ENCODE measurements at places on chromosomes 5 and 9.
A peak's percentile ranks its signal among the peaks of the same experiment; 100 is the strongest.

DNA sequence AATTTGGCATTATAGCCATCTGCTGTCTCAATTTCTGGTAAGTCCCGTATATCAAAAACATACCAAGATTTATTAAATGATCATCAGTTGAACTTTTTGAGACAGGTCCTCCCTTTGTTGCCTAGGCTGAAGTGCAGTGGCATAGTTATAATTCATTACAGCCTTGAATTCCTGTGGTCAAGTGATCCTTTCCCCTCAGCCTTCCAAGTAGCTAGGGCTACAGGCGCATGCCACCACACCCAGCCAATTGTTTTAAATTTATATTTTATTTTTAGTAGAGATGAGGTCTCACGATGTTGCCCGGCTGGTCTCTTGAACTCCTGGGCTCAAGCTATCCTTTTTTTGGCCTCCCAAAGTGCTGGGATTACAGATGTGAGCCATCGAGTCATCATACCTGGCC, 418.9 kb downstream of the ARHGEF28 start:
- no peak overlapping the region for H3K27ac ChIP-seq
- no peaks in the 10 kb centered on the region for H3K27me3 ChIP-seq
- H3K36me3 ChIP-seq: no peaks in the 10 kb centered on the region
- H3K4me3 ChIP-seq: no peak overlapping the region
- H3K4me1 ChIP-seq: no peaks in the 10 kb centered on the region

DNA sequence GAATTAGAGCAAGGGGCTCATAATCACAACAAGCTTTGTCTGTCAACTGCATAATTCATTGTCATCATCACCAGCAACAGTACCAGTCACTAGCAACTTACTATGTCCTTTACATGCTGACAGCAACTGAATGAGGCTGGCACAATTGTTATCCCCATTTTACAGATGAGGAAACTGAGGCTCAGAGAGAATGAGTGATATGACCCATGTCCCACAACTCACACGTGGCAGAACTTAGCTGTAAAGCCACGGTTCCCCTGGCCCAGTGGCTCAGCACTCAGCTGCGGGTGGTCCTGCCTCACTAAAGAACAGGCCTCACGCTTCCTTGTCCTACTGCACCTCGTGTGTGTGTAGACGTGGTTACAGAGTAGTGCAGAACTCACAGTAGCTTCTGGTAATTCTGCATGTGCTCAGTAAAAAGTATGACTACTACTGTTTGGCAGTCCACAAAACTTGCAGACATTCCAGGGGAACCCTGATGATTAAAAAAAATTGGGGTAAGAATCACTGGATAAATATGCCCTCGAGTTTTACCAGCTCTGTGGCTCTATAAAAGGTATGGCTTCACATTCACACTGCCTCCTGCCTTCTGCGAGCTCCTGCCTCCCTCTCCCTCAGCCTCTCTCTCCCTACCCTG, 30.2 kb downstream of the AFAP1L1 start:
- peaks cover 7% of the 10 kb centered on the region for H3K4me1 ChIP-seq
- H3K27me3 ChIP-seq: peaks cover 6% of the 10 kb centered on the region
- H3K4me3 ChIP-seq: no peak overlapping the region
- no peaks in the 10 kb centered on the region for H3K36me3 ChIP-seq
- no peak overlapping the region for H3K27ac ChIP-seq
- DNase-seq: no peak

DNA sequence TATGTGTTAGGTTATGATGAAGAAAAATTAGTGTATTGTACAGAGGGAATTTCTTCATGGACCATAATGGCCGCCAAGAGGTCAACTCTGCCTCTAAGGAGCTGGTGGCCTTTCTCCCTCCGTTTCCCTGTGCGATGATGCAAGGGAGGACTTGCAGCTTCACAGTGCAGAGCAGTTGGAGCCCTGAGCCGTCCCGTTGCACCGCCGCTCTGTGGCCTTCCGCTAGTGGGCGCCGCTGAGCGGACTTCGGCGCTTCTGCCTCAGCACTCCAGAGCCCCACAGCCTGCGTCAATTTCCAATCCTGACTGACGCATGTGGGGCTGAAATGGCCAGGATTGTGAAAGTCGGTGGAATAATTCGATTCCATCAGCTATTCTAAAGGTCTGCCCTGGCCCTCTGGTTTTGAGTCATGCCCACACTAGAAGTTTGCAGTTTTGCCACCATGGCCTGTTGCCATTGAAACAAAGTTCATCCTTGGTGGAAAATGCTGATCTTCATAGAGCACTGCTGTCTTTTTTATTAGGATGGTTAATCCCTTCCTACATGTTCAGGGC, 22.7 kb upstream of the LECT2 start:
- peaks cover 33% of the 10 kb centered on the region for H3K27me3 ChIP-seq
- peaks cover 8% of the 10 kb centered on the region for H3K4me1 ChIP-seq
- H3K36me3 ChIP-seq: no peaks in the 10 kb centered on the region
- DNase-seq: peak; percentile 84

DNA sequence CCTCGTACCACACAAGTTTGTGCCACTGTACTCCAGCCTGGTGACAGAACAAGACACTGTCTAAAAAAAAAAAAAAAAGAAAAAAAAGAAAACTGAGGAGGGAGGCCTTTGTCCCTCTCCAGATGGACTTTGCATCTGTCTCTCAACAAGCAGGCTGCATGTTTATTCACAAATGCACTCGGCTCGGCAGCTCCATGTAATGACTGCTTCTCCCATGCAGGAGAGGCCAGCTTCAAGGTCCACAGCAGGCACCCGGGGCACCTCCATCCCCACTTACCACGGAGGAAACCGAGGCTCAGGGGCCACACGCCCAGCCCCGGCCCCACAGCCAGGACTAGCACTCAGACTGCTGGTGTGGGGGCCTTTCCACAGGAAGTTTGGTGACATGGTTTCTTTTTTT, 13.1 kb upstream of the NCS1 start:
- no peak overlapping the region for H3K27ac ChIP-seq
- H3K4me1 ChIP-seq: no peaks in the 10 kb centered on the region
- no peaks in the 10 kb centered on the region for H3K27me3 ChIP-seq
- no peak overlapping the region for H3K4me3 ChIP-seq
- H3K36me3 ChIP-seq: no peaks in the 10 kb centered on the region

- DNase-seq: no peak
- H3K4me1 ChIP-seq: no peaks in the 10 kb centered on the region
- no peak overlapping the region for H3K27ac ChIP-seq
- no peaks in the 10 kb centered on the region for H3K36me3 ChIP-seq
Measured at GRCh38 chr5:161155451-161155850, 303.4 kb upstream of the ATP10B start.

DNA sequence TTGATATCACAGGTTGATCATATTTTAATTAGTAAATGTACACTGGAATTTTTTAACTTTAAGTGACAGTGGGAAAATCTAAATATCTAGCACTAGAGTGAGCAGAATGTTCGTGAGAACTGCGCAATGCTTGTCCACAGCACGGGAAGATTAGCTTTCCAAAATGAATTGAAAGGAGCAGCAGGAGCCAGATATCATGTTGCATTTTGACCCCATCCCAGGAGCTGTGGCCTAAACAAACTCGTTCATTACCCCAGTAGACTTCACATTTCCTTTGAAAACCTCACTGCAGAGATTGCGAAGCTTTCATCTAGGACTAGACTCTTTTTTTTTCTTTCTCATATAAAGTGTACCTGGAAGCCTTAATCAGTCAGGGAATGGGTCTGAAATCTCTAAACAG, 525.8 kb downstream of the CTNND2 start:
- no peaks in the 10 kb centered on the region for H3K4me1 ChIP-seq
- no peaks in the 10 kb centered on the region for H3K36me3 ChIP-seq
- no peak overlapping the region for H3K4me3 ChIP-seq
- no peak for DNase-seq

DNA sequence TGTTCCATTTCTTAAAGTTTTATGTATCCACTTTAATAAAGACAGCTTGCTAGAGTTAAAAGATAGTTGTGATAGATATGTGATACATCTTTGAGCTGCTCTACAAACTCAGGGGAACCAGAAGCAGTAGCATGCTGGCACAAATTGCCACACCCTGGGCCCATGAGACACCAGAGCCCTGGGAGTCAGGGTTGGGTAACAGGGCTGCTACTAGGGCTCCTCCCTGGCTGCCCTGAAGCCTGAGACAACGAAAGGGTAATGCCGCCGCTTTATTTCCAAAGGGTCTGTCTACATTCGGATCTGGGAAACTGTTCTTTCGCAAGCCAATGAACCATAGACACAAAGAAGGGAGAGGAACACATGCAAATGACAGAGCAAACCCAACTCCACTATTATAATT, 29.2 kb downstream of the PTPN3 start:
- no peak overlapping the region for H3K27ac ChIP-seq
- H3K27me3 ChIP-seq: peaks cover 54% of the 10 kb centered on the region
- no peak overlapping the region for H3K4me3 ChIP-seq
- H3K36me3 ChIP-seq: no peaks in the 10 kb centered on the region
- no peaks in the 10 kb centered on the region for H3K4me1 ChIP-seq

- no peak overlapping the region for H3K4me3 ChIP-seq
- no peaks in the 10 kb centered on the region for H3K4me1 ChIP-seq
- no peak overlapping the region for H3K27ac ChIP-seq
- H3K27me3 ChIP-seq: no peaks in the 10 kb centered on the region
- DNase-seq: no peak
Measured at GRCh38 chr9:114656301-114656700, 1.3 kb downstream of the TEX53 start.

GRCh38 chr9:71628247-71628646, 140.1 kb downstream of the CEMIP2 start:
- no peak overlapping the region for H3K27ac ChIP-seq
- no peaks in the 10 kb centered on the region for H3K27me3 ChIP-seq
- H3K36me3 ChIP-seq: no peaks in the 10 kb centered on the region
- no peak overlapping the region for H3K4me3 ChIP-seq
- no peak for DNase-seq

DNA sequence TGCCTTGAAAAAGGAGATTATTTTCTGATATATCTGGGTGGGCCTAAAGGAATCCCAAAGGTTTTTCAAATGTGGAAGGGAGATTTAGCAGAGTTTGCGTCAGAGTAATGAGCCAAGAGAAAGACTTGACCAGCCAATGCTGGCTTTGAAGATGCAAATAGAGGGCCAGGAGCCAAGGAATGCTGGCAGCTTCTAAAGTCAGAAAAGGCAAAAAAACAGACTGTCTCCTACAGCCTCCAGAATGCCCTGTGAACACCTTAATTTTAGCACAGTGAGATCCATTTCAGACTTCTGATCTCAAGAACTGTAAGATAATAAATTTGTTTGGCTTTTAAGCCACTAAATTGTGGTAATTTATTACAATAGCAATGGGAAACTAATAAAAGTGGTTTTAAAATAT, 122.6 kb upstream of the FREM1 start:
- no peak overlapping the region for H3K4me3 ChIP-seq
- no peaks in the 10 kb centered on the region for H3K36me3 ChIP-seq
- H3K27me3 ChIP-seq: no peaks in the 10 kb centered on the region
- no peak overlapping the region for H3K27ac ChIP-seq
- no peaks in the 10 kb centered on the region for H3K4me1 ChIP-seq

DNA sequence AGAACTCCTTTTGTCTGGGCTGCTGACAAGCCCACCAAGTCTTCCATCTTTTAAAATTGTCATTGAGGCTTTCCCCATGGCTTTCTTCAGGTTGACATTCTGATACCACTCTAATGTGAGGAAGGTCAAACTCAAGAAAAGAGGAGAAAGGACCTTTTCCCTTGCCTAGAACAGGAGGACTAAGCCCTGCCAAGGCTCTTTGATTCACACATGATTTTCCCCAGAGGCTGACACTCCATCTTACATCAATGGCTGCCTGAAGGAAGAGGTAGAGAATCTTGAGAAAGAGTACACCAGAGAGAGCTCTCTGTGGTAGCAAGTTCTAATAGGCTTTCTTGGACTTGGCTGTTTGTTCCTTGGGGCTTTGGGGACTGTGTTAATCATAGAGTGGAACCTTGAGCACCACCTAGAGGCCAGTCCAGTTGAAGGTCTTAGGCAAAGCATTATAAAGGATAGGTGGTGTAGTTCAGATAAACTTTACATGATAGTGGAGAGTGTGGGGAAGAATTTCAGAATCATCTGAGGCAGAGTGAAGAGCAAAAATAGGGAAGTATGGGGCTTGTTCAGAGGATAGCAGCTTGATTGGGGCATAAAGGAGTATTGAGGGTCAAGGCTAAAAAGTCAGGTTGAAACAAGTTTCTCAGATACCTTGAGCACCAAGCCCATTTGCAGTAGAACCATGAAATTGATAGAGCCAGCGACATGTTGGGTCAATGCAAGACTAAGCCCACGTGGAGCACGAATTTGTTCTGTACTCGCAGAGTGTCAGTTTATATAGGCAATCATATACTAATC, 36.7 kb downstream of the NDFIP1 start:
- H3K36me3 ChIP-seq: peaks cover 58% of the 10 kb centered on the region
- no peaks in the 10 kb centered on the region for H3K4me1 ChIP-seq
- H3K27me3 ChIP-seq: no peaks in the 10 kb centered on the region
- peak; percentile 27 for DNase-seq
- H3K4me3 ChIP-seq: no peak overlapping the region

DNA sequence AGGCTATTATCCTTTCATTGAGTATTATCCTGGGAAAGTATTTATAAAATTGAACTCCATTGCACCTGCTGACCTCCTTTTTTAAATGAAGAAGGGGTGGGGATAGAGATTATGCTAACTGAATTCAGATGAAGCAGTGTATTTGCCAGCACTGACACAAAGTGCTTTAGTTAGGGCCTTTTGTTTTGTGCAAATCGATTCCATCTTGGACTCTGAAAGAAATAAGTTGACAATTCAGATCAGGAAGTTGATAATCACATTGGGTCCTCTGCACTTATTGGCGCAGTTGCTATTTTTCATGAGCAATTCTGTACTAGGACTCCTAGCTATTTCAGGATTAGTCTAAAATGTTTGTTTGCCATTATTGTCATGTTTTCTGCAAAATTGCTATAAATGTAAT, 101.6 kb upstream of the FSD1L start:
- H3K27me3 ChIP-seq: no peaks in the 10 kb centered on the region
- H3K4me3 ChIP-seq: no peak overlapping the region
- H3K36me3 ChIP-seq: peaks cover 12% of the 10 kb centered on the region
- H3K27ac ChIP-seq: no peak overlapping the region

DNA sequence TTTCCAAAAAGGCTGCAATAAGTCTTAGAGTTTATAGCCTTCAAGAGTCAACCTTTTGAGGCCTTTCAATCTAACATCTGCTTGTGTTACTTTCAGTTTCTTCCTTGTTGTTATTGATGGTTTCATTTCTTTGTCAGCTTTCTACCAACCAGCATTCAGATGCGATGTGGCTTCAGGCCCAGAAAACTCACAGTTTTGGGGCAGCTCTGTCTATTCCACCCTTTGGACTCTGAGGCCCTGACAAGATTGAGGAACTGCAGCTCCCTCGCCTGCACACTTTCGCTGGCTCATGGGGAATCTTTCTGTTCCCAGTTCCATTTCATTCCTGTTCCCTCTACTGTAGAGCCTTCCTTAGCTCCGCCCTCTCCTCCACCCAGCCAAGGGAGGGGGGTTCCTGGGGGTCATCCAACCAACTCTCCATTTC, 13.3 kb upstream of the WHRN start:
- H3K36me3 ChIP-seq: no peaks in the 10 kb centered on the region
- H3K4me1 ChIP-seq: peaks cover 2% of the 10 kb centered on the region
- H3K4me3 ChIP-seq: no peak overlapping the region
- H3K27ac ChIP-seq: no peak overlapping the region

All from CD14-positive monocyte (primary cell).